Body of pancreas (tissue), 4 donors: ENCODE measurements at places on chromosomes 4 and X. TPM values are rescaled to one million over a fixed set of nuclear protein-coding genes. Genes with fewer than 3 reads are reported as not detected.

- peak overlapping the region; percentile 87 for H3K27ac ChIP-seq
- DNase-seq = peak; percentile 71
- H3K4me1 ChIP-seq = peaks cover 23% of the 10 kb centered on the region
- H3K36me3 ChIP-seq = no peaks in the 10 kb centered on the region
Observed at GRCh38 chr4:169612871-169613859, 782 bp upstream of the NEK1 start.

DNA sequence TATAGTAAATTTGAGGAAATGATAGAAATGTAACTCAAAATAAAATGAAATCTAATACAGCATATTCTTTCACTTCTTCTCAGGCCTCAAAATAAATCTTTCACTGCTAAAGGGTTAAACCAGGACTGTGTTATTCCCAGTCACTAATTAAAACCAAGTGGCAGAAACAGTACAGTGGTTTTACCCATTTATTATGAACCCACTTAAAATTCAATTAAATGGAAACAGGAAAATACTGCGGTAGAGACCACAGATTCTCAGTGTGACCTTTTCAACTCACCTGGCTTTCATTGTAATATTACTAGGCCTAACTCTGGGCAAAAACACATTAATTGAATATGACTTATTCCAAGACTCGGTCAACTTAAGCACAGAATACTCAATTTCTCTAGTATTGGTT, 176.5 kb upstream of the DKK2 start:
- no peak for DNase-seq
- H3K4me3 ChIP-seq = no peak overlapping the region
- no peaks in the 10 kb centered on the region for H3K27me3 ChIP-seq
- no peak overlapping the region for H3K27ac ChIP-seq

GRCh38 chr4:180434131-180434895, 1808.9 kb upstream of the TENM3 start:
- no peak overlapping the region for H3K27ac ChIP-seq
- no peak overlapping the region for H3K4me3 ChIP-seq
- no peak for DNase-seq
- H3K27me3 ChIP-seq = no peaks in the 10 kb centered on the region
- no peaks in the 10 kb centered on the region for H3K4me1 ChIP-seq

- no peaks in the 10 kb centered on the region for H3K27me3 ChIP-seq
- no peaks in the 10 kb centered on the region for H3K4me1 ChIP-seq
- no peak overlapping the region for H3K27ac ChIP-seq
- H3K4me3 ChIP-seq = no peak overlapping the region
Observed at GRCh38 chr4:36761607-36762006, 480.2 kb downstream of the DTHD1 start.

Gene OPN1MW3
- not detected for total RNA-seq

Gene CLDN34
- 2.6 TPM for total RNA-seq

Gene HSFX1
- total RNA-seq = 4.3 TPM

Gene APEX2
- total RNA-seq = 4.3 TPM

Gene TIMM8A
- total RNA-seq = 5.3 TPM
